NCI-H510A (cell line): ENCODE measurements at places on chromosomes 3 and 15.

DNA sequence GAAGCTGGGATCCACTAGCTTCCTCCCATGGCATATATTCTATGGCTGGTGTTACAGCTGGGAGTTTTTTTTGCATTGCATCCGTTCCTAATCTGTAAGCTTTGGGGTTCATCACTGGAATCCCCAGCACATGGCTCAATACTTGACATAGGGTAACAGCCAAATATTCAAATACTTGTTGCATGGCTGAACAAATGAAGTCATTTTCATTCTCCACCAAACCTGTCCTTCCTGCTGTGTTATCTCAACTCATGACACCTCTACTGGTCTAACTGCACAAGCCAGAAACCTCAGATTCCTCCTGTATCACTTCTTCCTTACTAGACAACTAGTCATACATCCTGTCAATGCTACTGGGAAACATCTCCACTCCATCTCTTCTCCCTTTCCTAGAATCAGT, 43.4 kb downstream of the ST3GAL6 start:
- DNase-seq = no peak

DNA sequence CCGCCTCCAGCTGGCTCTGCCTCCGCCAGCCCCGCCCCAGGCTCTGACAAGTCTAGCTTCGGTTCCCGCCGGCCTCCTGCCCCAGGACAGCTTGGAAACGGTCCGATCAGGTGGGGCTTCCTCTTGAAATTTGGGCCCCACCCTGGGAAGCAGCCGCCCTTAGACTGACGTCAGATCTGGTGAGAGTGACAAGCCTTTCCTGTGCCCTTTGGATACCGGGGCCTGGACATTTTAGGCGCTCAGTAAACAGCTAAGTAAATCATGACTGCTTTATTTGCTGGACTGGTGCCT, 378 bp upstream of the HYAL3 start:
- no peak for DNase-seq

GRCh38 chr3:5054098-5054497, 68.0 kb upstream of the ARL8B start:
- DNase-seq = no peak

GRCh38 chr3:111539351-111540331, 2.4 kb upstream of the CD96 start:
- no peak for DNase-seq

GRCh38 chr15:43390723-43391122, 19.8 kb downstream of the TUBGCP4 start:
- DNase-seq = no peak

- no peak for DNase-seq
Measured at GRCh38 chr15:33778852-33779251, 189.4 kb upstream of the CHRM5 start.
